ENCODE measurements at places on chromosomes 5 and 9.
A peak's percentile ranks its signal among the peaks of the same experiment; 100 is the strongest.

DNA sequence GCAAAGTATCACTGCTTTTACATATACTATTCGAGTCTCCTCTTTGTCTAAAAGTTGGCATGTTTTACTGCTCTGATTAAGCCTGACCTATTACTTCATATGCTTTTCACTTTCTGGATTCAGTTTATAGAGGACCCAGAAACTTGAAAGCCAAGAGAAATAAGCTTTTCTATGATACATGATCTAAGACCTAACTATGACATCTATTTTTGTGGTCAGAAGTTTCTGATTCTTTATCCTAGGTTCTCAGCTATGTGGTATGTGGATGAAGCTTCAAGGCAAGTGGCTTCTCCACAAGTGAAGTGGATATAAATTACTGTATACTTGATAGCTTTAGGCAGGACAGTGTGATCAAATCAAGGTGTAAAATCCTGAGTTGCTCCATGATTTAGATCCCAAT, 6.3 kb downstream of the EDIL3 start:
- no peak for DNase-seq

GRCh38 chr9:85528607-85529006, 213.1 kb downstream of the AGTPBP1 start:
- DNase-seq, result no peak

DNA sequence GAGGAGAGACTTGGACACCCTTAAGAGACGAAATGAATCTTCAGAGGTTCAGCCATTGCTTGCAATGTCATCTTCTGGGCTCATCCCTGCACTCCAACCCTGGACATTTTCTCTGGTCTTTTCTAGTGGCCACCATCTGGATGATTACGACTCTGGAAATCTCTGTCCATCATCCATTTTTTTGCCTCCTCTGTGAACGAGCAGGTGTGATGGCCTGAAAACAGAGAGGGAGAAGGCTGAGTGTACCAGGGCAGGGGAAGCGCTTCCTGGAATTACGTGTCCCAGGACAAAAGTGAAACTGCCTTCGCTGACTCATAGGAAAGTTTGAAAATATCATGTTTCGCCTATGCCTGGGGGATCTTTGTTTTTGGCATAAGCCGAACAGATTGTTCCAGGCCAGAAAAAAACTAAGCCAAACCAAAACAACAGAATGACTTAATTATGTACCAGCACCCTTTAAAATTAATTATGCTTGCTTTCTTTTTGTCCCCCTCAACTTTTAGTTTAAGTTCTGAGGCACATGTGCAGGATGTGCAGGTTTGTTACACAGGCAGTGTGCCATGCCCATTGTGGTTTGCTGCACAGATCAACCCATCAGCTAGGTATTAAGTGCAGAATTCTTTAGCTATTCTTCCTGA, 31.9 kb downstream of the ANKRD33B start:
- DNase-seq, result peak; percentile 72

- no peak for DNase-seq
These were observed 147.8 kb downstream of the KCTD16 start for GRCh38 chr5:144318460-144318859.

DNA sequence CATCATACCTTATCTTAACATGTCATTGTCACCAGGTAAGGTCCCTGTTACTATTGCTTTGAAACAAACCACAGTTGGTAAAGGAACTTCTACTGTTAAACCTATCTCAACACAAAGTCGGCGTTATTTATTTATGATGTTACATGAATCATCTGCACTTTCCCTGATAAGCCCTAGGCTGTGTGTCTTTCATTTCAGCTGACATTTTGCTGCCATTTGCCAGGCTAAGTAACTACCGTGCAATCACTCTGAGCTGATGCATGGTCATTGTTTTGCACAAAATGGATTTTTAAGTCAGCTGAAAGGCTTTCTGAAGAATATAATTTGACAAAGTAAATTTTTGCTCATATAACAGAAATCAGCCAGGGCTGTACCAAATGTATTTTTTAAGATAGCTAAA, 546.5 kb downstream of the ZNF608 start:
- DNase-seq, result no peak
